ENCODE measurements at places on chromosomes 3 and 15.
A peak's percentile ranks its signal among the peaks of the same experiment; 100 is the strongest.

DNA sequence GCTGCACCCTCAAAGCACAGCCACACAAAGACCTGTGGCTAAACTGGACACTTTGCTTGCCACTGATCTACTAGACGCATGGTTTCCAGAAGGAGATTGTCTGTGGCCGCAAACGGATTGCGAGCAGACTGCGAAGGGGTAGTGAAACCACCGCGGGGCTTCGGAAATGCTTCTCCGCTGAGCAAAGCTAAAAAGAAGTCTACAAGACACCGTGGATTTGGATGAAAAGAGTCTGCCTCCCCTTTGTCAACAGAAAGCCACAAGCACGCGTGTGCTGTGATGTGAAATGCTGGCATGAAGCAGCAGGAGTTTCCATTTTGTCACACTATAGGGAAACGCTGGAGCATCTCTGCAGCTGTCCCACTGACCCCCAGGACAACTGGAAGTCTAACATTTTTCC lies 63.0 kb downstream of the TMEM44 start:
- no peak for DNase-seq

DNA sequence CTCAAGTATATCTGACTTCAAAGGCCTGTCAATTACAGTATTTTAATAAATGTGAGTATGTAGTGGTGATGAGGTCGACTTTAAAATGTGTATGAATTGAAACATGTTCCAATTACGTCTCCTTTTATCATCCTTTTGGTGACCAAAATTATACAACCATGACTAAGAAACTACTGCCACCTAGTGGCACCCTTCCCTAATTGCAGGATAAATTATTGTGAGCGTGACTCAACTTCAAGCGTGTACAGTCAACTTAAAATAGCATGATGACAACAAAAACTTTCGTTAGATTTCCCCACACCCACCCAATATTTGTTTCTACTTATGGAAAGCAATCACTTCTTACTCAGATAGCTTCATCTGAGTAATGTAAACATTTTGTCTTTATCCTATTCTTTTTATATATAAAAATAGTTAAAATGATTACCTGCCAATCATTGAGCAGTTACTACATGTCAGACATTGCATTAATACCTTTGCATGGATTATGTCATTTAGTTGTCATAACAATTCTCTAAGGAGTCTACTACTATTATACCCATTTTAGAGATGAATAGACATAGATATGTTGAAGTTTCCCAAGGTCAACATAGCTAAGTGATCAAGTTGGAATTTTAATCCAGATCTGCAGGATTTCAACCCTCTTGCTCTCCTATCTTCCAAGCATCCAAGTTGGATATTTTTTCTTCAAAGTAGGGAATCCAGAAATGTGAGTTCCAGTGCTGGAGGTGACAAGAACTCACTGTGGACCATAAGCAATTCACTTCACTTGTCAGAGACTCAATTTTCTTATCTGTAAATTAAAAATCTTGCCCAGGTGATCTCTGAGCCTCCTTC lies 106.0 kb downstream of the MEX3B start:
- DNase-seq, result no peak

- DNase-seq, result no peak
Measured at GRCh38 chr15:50945725-50946124, 37.2 kb downstream of the AP4E1 start.

DNA sequence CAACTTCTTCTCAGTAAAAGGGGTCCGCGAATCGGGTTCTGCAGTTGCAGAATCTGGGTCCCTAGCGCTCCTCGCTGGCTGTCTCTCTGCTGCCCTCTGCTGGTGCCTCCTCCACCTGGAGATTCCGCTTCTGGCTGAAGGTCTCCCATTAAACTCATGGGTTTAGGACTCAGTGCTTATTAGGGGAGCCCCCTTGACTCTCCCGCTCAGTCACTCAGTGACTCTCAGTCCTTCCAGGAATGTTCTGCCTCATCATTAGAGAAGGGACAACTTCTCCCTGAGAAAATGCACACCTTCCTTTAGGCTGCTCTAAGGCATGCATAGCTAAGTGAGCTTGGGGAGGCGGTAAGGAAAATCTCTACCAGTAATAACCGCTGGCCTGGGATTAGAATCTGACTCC lies 7.1 kb downstream of the CPN2 start:
- peak; percentile 48 for DNase-seq

GRCh38 chr3:131326307-131326706 lies 55.3 kb upstream of the NUDT16 start:
- DNase-seq, result no peak

GRCh38 chr3:123431658-123432324 lies 17.1 kb downstream of the ADCY5 start:
- DNase-seq, result no peak

DNA sequence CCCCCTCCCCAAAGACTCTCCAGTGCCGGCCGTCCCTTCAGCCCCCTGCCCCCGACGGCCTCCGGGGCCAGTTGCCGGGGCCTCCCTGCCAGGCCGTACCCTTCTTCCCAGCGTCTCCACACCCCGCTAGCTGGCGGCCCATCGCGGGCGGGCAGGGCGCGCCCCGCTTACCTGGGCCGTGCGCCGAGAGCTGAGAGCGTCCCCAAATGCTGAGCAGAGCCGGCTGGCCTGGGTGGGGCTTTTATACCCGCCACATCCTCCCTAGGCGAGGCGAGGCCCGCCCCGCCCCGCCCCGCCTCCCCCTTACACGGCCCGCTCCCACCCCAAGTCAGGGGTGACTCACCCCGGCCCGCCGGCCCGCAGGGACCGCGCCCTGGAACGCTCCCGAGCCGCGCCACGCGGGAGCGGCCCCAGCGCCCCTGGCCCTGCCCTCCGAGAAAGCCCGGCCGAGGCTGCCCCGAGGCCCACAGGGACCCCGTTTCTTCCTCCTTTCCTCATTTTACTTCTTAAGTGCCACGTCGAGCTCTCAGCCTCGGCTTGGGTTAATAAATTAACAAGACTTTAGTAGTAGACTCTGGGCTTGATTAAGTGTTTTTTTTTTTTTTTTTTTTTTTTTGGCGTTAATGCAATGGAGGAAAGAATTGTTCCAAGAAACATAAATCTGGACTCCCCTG lies at the start of gene ANXA2:
Gene ANXA2 (minus strand): TSS at position 215 of the 674 bp plus-strand sequence. CDS start 11,911 bp downstream, outside the sequence.
- DNase-seq, result no peak

GRCh38 chr3:32495609-32496008 lies 7.0 kb downstream of the CMTM6 start:
- DNase-seq, result peak; percentile 8

- DNase-seq, result peak; percentile 53
Measured at GRCh38 chr3:73868688-73869315, 244.1 kb upstream of the PDZRN3 start.

DNA sequence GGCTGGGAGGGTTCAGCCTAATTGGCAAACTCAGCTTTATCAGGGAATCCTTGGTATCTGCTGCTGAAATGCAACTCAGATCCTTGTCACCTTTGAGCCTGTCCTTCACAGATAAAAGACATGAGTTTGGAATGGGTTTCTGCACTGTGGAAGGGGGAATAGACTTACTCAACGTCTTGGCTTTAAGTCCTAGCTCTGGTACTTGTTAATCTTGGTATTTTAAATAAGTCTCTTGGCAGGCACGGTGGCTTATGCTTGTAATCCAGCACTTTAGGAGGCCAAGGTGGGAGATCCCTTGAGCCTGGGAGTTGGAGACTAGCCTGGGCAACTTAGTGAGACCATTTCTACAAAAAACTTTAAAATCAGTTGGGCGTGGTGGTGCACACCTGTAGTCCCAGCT lies 55.1 kb upstream of the ATOSA start:
- DNase-seq, result no peak

DNA sequence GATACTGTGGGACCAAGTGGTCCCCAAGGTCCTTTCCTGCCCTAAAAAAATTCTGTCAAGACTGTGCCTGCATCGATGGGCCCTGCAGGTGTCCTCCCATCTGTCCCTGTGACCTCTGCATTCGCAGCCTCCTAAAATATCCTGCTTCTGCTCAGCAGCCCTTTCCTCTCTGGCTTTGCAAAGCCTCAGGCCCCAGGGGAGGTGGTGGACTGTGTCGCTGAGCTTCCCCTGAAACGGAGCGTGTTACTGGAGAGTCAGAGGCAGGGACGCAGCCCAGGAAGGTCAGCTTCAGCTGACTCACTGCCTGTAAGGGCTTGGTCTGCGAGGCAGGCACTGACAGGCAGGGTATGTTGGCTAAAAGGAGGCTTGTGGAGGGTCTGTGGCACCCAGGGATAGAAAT lies 110.0 kb downstream of the RAB11A start:
- no peak for DNase-seq

DNA sequence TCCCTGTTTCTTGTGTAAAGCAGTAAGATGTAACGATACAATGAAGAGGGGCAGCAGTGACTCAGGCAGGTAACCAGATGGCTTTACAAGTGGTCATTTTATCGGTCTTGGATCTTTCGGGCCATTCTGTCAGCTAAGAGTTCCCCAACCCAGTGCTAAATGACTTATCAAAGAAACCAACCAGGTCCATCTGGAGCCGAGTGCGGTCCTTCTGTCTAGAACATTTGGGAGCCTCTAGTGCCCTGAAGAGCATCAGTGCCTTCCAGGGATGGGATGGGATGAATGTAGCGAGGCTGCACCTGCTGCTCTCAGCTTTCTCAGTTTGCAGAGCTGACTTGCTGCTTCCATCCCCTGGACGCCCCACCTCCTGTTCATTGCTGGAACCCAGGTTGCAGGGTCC lies 131.7 kb upstream of the AGBL1 start:
- DNase-seq, result no peak

DNA sequence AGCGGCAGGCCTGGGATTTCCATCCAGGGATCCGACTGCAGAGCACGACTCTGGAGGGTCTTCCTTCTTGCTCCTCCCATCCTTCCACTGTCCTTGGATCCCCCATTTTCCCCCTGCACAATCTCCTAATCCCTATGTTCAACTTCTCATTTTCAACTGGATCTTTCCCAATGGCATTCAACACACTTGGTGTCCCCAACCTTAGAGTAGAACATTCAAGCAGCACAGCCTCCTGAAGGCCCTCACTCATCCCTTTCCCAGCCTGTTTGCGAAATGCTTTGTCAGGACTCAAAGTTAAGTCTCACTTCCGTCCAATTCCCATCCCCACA lies 32.3 kb downstream of the RPN1 start:
- DNase-seq, result no peak

GRCh38 chr3:101819649-101820206 lies 29.6 kb upstream of the NFKBIZ start:
- DNase-seq, result no peak

GRCh38 chr3:140128631-140129030 lies 193.6 kb downstream of the CLSTN2 start:
- DNase-seq, result no peak

- DNase-seq, result no peak
Measured at GRCh38 chr3:16214366-16214765, 39.9 kb downstream of the GALNT15 start.

GRCh38 chr3:12468276-12468675 lies 16.0 kb upstream of the TSEN2 start:
- DNase-seq, result no peak

GRCh38 chr3:125045965-125046364 lies 9.8 kb downstream of the HEG1 start:
- DNase-seq, result no peak

GRCh38 chr3:34024447-34025240 lies 226.2 kb downstream of the PDCD6IP start:
- no peak for DNase-seq

GRCh38 chr3:87503900-87504498 lies 227.6 kb upstream of the POU1F1 start:
- DNase-seq, result peak; percentile 51

- DNase-seq, result no peak
Measured at GRCh38 chr3:38950581-38950980, 101.2 kb downstream of the SCN11A start.

DNA sequence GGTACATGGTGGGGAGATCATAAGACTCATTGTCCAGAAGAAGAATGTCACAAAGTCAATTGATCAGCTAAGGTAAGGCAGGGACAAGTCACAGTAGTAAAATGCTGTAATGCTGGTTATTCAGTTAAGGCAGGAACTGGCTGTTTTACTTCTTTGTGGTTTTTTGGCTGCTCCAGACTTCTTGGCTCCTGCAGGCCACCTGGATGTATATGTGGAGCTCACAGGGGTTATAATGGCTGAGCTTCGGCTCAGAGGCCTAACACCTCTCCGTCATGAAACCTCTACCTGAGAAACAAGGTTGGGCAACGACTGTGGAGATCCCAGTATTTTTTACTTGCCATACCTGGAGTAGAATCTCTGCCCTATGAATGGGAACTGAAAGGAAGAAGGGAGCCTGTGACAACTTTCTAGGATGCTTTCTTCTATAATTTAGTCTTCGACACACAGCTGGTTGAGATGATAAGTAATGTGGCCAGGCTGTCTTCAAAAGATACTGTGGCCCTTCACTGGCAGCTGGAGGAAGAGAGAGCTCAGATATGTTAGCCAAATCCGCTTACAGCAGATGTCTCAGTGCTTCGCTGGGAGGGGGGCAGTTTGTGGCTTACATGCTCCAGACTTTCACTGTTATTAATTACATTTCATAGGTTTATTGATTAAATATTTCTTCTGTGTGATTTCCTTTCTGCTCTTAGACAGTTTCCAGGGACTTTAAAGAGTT lies 887.8 kb downstream of the IGSF11 start:
- DNase-seq, result no peak

- DNase-seq, result peak; percentile 56
Measured at GRCh38 chr15:55846116-55846707, 103.3 kb upstream of the PRTG start.

- no peak for DNase-seq
Measured at GRCh38 chr3:155385896-155386625, 92.6 kb upstream of the STRIT1 start.

DNA sequence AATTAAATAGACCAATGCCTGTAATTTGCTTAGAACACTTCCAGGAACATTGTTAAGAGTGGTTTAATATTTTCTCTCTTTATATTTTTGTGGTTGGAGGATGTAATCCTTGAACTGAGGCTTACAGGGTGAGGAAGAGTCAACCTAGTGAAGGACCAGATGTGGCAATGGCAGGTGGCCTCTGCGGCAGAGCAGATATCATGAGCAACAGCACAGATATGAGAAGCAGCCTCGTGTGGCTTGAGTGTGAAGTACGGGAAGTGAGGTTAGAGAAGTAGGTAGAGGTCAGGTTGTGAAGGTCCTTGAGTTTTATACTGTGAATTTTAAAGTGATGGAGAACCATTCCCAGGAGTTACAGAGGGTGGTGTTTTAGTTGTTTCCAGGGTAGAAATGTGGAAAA lies 417.6 kb upstream of the SUCLG2 start:
- no peak for DNase-seq

DNA sequence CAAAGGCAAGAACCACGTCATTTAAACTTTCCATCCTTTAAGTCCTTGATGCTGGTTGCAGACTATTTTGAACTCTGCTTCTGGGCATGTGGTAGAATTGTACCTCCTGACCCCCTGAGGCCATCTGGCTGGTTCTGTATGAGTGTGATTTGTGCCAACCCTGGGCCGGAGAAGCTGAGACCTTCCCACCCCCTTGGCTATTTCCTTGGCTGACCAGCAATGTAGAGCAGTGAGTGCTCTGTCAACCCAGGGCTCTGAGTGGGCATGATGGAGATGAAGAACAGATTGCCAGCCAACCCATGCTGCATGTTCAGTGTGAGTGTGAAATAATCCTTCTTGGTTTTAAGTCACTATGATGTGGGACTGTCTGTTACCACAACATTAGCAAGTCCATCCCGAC lies 82.1 kb upstream of the RASGRP1 start:
- no peak for DNase-seq

GRCh38 chr3:189395825-189396224 lies 224.1 kb downstream of the TPRG1 start:
- DNase-seq, result no peak
